ENCODE measurements at places on chromosomes 5 and 9.
A peak's percentile ranks its signal among the peaks of the same experiment; 100 is the strongest.

GRCh38 chr9:122456123-122456522, 21.6 kb downstream of the OR1J1 start:
- DNase-seq: no peak

DNA sequence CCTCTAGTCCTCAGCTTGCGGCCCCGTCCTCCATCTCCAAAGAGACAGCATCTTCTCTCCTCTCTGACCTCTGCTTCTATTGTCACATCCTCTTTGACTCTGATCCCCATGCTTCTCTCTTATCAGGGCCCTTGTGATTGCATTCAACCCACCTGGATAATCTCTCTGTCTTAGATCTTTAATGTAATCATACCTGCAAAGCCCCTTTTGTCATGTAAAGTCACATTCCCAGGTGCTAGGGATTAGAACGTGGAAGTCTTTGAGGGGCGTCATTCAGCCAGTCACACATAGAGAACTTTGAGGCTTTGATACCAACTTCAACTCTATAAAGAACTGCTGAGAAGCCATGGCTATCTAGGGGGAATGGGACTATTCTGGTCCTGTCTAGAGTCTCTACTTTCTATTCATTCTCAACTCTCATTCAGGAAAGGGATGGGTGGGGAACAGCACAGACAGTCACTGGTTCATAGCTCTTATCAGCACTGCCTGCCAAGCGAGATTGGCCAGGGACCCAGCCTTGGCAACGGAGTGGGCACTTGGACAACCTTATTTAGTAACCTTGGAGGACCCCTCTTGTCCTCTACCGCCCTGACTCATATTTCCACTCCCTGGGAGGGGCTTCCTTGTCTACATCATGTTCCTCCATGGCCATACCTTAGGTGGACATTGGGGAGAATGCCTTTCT, 29.0 kb downstream of the TAS2R1 start:
- no peak for DNase-seq

DNA sequence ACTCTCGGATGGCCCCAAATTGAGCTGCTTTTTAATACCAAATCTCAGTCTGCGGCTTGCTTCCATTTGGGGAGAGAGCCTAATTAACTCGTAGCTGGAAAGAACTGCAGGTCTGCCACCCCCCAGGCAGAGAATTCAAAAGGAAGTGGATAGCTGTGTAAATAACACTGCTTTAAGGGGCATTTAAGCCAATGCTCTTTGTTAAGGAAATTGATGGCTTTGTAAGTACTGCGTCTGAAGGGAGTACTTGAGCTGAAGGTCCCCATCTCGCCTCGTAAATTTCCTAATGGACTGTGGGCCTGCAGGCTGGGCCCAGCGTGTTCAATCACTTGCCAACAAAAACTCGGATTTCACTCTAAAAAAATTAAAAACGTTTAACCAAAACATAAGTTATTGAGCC, 132.7 kb downstream of the PAPPA start:
- no peak for DNase-seq

GRCh38 chr5:58933891-58934628, 351.2 kb downstream of the RAB3C start:
- DNase-seq: no peak

- DNase-seq: no peak
Observed at GRCh38 chr5:35533156-35533555, 84.5 kb upstream of the SPEF2 start.

- DNase-seq: peak; percentile 16
Observed at GRCh38 chr5:121976979-121977378, 15.2 kb downstream of the SRFBP1 start.

DNA sequence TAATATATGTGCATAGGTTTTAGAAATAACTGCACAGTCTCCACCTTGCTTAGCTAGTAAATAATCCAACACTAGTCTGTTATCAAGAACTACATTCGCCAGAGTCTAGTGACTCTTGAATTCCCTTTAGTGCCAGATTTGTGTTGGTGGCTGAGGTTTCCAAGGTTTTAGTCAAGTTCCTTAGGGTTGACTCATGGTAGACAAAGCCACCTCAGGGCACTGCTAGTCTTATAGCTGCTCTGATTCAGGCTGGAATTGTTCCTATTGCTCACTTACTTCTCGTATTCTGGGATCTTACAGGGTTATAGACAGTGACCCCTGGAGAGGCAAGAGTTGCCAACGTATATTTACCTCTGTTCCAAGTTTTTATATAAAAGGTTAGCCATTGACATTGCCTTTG, 1369.8 kb upstream of the CDH9 start:
- DNase-seq: peak; percentile 90

DNA sequence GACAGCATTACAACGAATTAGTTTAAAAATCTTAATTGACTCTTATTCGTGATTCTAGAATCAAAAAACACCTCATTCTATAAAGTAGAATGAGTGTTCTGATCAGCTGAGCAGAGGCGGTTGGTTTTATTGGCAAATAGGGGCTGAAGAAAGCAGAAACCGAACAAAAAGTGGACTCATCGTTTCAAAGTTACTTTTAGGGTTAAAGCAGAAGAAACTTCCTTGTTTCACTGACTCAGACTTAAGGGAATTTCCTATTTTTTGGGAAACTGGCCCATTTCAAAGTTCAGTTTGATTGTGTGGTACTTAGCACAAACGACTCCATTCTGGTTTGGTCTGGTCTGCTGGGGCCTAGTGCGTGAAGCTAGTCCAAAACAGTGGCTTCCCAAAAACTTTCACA, 862 bp upstream of the NDUFB6 start:
- DNase-seq: no peak

GRCh38 chr9:34505370-34506120, 17.2 kb downstream of the ENHO start:
- DNase-seq: no peak

DNA sequence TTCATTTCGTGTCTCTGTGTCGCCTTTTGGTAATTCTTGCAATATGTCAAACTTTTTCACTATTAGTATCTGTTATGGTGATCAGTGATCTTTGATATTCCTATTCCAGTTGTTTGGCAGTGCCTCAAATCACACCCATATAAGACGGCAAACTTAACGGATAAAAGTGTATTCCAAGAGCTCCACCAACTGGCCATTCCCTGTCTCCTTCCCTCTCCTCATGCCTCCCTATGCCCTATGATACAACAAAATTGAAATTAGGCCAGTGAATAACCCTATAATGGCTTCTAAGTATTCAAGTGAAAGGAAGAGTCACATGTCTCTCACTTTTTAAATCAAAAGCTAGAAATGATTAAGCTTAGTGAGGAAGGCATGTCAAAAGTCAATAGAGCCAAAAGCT, 74.8 kb downstream of the CDK5RAP2 start:
- DNase-seq: no peak

DNA sequence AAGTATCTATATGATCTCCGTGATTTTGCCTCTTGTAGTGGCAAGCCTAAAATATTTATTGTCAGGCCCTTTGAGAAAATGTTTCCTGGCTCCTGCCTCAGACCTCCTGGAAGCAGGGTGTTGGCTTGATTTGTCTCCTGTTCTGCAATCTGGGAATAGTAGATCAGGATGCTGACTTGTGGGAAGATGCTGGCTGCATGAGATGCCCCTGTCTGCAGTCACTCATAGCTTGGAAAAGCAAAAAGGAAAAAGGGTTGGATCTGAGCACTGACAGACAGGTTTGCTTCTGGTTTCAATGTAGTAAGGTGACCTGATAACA, 16.7 kb downstream of the TJP2 start:
- no peak for DNase-seq

- peak; percentile 66 for DNase-seq
Observed at GRCh38 chr9:136119061-136119882, 597 bp upstream of the TMEM250 start.

- DNase-seq: no peak
Observed at GRCh38 chr9:94881940-94882339, 155.4 kb downstream of the AOPEP start.

DNA sequence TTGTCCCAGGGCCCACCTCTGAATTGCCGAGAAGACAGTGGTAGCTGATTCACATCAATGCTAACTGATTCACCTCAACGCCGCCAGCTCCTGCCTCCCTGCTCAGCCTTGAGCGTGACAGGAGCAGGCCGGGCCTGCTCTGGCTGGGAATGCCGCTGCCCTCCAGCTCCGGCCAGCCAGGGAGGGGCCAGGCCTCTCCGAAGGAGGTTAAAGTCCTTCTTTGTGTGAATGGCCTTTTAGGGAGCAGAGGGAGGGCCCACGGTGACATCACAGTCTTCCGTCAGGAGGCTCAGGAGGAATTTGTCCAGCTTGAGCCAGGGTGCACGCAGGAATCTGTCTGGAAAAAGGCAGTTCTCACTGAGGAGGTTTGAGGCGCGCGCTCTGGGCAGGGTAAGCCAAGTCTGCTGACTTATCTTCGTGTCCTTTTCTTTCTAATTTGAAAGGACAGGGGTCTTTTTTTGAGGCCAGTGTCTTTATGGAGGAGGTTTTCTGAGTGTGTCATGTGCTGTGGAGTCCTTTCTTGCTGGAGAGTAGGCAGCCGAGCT, 82.7 kb downstream of the C9orf152 start:
- DNase-seq: peak; percentile 87

DNA sequence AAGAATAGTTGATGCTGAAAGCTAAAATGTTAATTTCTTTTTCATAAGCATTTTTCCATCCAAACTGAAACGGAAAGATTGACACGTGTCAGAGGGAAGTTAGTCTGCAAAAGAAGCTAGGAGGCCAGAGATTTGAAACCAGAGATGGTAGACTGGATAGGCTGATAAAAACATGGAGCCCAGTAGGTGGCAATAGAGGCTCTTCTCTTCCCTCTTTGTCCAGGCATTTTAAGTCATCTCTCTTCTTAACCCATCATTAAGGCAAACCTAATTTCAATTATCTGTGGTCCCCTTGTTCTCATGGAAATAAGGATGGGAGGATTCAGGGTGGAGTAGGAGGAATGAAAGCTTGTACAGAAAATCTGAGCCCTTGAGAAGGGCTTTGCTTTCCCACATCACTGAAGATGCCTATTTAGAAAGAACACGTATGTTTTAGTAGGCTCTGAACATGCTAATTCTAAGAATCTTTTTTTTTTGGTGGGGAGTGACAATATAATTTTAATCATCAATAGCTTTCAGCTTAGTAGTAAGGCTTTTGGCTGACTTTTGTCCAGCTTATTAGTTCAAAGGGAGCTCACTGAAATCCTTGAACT, 66.6 kb downstream of the ZNF474 start:
- peak; percentile 56 for DNase-seq

DNA sequence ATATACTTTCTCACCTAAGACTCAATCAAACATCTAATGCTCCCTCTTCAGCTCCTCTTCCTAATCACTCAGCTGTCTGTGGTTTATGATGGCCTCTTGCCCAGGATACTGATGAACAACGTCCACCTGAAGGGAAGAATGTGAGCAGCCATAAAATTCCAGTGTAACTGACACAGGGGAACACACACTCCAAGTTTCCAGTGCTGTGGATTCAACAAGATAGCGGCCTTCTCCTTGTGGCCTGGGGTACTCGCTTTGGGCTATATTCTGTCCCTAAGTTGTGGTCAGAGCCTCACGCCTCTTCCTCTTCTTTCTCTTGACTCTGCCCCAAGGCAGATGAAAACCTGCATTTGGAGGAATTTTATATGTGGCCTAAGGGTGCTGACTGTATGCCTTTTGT, 11.7 kb downstream of the B4GALT1 start:
- no peak for DNase-seq

- no peak for DNase-seq
Observed at GRCh38 chr5:139361835-139362429, 20.3 kb downstream of the PAIP2 start.

DNA sequence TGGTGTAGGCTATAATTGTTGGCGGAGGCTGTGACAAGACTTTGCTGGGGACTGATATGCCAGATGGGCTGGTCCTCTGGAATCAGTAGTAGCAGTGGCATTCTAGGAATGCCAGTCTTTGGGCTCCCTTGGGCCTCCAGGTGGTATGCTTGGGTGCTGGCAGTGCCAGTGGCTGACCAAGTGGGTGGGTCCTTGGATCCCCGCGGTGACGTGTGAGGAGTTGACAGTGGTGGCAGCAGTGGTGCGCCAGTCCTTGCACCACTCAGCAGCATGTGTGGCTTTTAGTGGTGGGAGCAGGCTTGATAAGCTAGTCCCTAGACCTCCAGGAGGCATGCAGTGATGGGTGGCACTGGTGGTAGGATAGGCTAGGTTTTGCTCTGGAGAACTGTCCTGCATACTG, 63.9 kb downstream of the UNC13B start:
- no peak for DNase-seq

GRCh38 chr5:113574417-113574816, 60.9 kb downstream of the YTHDC2 start:
- DNase-seq: peak; percentile 83

GRCh38 chr5:103512500-103512899, 50.1 kb downstream of the NUDT12 start:
- DNase-seq: no peak

DNA sequence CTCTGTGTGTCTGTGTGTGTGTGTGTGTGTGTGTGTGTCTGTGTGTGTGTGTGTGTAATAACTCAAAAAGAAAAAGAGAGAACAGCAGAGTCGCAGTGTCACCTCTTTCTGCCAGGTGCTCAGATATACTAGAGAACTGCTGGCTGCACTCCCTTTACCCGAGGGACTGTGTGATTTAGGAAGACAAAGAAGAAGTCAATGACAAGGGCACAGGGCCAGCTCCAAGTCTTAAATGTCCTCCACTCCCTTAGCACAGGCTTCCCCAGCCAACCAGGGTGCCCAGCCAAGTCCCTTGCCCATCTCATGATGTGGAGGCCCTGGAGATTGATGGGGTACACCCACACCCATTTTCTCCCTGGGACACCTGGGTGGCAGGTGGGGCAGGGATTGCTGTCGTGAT, 8.7 kb downstream of the CCNJL start:
- no peak for DNase-seq

DNA sequence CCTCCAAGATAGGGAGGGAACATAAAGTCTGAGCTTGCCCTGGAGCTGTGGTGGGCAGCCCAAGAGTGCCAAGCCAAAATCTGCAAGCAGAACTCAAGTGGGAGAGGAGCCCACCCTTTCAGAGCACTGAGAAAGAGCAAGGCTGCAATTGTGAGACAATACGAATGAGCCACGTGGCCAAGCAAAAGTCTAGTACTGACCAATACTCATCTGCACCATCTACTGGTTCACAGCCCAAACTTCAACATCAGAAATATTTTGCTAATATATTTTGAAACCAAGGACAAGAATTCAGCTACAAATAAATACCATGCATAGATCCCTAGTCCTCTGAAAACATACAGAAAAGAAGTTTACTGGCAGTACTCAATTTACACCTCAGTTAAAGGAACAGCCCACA, 696.2 kb upstream of the COX7C start:
- no peak for DNase-seq

DNA sequence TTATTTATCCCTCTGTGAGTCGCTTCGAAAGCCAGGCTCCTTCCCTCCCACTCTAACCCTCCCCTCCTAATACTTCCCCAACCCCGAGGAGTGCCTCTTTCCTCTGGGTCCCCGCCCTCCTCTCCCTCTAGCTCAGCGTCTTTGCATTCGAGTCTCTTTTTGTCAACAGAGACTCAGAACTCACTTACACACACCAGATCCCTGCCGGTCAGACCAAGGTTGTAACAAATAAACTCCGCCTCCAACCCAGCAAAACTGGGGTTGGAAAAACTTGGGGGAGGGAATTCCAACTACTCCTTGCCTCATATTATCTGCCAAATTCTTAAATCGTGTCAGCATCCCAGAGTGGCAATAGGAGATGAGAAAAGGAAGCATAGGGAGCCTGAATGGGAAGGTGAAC, at the start of gene HTR1A:
TSS of gene HTR1A (minus strand) at position 167 of the 400 bp plus-strand sequence. CDS start 726 bp downstream, outside the sequence.
- no peak for DNase-seq

All from fibroblast of skin of back (primary cell).